ENCODE measurements at places on chromosomes 16 and 17. TPM values are rescaled to one million over a fixed set of nuclear protein-coding genes. Genes with fewer than 3 reads are reported as not detected.

GRCh38 chr17:13634021-13634420, 32.3 kb upstream of the HS3ST3A1 start:
- no peak for DNase-seq

GRCh38 chr17:3511852-3512504, 36.2 kb downstream of the ASPA start:
- no peak for DNase-seq

GRCh38 chr17:60439501-60439900, 17.2 kb downstream of the CHCT1 start:
- no peak for DNase-seq

GRCh38 chr17:68379692-68380677, 77.3 kb downstream of the WIPI1 start:
- no peak for DNase-seq

DNA sequence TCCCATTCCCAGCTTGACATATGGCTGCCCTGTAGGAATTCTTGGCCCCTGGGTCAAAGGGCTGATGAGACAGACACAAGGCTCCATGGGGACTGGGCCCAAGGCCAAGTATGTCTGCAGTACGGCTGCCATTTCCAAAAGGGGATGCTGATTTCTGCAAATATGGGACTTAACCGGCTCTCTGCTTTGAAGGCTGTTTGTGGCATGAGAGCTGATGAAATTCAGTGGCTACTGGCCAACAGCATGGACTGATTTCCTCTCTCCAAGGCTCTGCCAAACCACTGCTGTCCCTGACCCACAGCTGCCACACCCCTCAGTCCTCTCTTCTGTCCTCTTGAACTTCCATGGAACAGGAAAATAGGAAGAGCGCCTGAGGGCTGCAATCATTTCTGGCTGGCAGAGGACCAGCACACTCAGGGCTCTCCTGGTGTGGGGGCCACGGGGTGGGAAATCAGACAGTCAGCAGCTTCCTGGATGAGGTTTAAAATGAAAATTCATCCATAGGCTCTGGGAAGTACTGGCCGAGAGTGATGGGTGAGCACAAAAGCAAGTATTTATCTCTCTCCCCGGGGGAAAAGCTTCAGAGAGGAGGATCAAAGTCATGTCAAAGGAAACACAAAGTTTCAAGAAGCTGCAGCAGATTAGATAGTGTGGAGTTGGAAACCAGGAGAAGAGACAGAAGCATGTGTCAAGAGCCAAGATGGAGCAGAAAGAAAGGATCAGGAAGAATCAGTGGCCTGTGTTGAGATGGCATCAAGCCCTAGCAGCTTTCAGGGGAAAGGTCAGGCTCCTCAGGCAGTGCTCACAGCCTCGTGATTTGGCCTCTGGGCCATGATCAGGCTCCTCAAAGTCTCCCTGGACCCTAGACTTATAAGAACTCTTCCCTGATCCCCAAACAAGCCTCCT, 64.1 kb upstream of the SREBF1 start:
- peak; percentile 38 for DNase-seq

- no peak for DNase-seq
These were observed 119.1 kb upstream of the SMURF2 start for GRCh38 chr17:64781014-64781756.

DNA sequence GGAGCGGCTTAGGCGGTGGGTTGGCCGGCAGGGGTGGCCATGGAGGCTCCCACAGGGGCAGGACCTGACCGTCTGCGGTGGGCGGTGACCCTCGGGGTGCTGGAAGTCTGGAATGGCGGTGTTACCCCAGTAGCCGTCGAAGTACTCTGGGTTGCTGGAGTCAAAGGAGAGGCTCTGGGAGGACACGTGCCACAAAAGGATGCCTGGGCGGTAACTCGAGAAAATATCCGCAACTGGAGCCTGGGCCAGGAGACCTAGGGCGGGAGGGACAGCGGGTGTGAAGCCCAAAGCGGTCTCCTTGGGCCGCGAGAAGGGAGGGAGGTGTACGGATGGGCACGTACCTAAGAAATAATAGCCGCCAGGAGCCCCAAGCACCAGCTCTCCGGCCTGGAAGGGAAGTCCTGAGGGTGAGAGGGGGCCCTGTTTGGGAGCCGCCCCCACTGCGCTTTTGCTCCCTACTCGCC, 4.6 kb downstream of the ITGA2B start:
- no peak for DNase-seq

DNA sequence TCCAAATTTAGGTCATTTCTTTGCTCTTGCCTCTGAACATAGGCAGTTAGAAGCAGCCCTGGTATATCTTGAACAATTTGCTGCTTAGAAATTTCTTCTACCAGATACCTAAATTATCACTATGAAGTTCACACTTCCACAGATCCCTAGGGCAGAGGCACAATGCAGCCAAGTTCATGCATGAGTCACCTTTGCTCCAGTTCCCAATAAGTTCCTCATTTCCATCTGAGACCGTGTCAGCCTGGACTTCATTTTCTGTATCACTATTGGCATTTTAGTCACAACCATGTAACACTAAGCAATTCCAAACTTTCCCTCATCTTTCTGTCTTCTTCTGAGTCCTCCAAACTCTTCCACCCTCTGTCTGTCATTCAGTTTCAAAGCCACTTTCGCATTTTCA, 45.0 kb downstream of the KCNJ16 start:
- no peak for DNase-seq

DNA sequence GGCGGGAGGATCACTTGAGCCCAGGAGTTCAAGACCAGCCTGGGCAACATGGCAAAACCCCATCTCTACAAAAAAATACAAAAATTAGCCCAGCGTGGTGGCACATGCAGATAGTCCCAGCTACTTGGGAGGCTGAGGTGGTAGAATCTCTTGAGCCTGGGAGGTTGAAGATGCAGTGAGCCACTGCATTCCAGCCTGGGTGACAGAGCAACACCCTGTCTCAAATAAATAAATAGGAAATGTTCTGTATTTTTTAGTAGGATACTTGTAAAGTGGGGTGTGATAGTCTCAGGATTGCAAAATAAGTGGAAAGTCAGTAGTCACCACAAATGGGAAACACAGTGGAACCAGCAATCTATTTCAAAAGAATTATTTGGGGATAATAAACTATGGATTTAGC, 4.0 kb downstream of the RSPRY1 start:
- DNase-seq = no peak

DNA sequence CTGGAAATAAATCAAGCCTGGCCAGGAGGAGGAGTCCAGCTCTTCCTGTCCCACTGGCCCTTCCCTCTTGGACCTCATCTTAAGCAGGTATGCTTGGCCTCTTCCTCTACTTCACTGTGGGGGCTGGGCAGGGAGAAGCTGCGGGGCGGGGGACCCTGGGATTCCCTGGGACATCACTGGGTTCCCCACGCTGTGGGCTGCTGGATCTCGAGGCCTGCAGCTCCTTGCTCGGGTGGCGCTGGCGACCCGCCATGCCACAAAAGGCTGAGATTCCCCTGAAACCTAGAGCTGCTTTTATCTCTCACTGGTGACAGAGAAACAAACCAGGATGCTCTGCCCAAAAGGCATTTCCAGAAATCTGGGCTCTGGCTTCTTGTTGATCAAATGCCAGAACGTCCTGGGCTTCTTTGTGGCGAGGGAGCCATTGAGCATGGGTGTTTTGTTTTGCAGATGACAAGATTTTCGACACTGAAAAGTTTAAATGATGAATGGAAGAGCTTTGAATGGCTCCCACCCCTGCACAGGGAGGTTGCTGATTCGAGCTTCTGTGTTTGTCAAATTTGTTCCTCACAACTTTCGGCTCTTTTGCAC, 8.6 kb upstream of the PGS1 start:
- no peak for DNase-seq

DNA sequence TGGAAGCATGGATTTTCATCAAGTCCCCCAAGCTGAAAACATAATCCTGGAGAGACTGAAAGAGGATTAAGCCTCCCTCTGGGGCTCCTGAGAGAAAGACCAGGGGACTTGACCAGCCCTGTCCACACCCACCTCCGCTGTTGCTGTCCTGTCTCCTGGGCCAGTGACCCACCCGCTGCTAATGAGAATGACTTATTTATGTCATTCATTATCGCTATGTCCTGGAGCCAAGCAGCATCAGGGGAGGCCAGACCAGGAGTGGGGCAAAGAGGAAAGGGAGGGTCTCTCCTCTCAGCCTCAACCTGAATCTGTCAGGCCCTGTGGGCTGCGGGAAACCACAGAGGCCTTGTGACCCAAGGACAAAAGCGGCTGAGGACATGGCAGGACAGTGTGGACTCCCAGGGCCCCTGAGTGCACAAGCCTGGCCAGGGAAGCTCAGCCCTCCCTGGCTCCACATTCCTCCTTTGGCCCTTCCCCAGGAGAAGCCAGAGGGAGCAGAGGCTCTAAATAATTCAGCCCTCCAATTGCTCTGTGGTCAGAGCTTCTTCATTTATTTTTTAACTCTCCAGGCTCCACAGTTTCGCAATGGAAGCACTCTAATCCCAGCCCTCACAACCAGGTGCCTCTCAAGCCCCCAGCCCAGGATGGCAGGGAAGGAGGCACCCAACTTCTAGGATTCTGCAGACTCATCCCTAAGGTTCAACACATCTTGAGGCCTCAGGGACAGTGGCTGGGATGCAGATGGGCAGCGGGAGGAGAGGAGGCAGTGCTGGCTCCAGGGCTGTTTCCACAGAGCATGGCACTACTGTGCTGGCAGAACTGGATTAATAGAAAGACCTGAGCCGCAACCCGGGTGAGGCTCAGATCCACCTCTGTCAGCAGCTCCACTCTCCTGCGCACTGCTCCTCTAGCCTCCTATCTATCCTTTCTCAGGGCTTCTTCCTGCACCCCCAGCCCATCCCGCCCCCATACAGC, 19.1 kb downstream of the CUEDC1 start:
- peak; percentile 55 for DNase-seq

GRCh38 chr17:74460241-74460640, 6.2 kb upstream of the CD300A start:
- DNase-seq = no peak

DNA sequence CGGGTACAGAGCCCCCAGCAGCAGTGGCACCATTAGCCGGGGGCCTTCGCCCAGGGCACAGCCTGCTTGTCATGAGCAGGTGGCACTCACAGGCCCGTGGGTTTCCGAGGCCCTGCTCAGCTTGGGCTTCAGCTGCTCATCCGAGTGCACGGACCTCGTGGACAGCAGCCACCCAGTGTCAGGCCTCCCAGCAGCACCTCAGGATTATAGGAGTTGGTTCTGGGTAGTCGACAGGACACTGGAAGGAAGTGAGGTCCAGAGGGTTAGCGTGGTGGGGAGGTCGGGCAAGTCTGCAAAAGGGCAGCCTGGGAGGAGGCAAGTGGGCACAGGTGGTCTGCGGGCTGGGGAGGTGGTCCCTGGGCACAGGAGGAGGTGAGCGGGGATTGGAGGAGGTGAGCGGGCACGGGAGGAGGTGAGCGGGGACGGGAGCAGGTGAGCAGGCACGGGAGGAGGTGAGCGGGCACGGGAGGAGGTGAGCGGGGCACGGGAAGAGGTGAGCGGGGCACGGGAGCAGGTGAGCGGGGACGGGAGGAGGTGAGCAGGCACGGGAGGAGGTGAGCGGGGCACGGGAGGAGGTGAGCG, 5.1 kb upstream of the CPNE7 start:
- DNase-seq = no peak

GRCh38 chr16:19294156-19294649, 8.7 kb downstream of the CLEC19A start:
- no peak for DNase-seq

- no peak for DNase-seq
These were observed 2.9 kb upstream of the RAB40C start for GRCh38 chr16:586645-587590.

DNA sequence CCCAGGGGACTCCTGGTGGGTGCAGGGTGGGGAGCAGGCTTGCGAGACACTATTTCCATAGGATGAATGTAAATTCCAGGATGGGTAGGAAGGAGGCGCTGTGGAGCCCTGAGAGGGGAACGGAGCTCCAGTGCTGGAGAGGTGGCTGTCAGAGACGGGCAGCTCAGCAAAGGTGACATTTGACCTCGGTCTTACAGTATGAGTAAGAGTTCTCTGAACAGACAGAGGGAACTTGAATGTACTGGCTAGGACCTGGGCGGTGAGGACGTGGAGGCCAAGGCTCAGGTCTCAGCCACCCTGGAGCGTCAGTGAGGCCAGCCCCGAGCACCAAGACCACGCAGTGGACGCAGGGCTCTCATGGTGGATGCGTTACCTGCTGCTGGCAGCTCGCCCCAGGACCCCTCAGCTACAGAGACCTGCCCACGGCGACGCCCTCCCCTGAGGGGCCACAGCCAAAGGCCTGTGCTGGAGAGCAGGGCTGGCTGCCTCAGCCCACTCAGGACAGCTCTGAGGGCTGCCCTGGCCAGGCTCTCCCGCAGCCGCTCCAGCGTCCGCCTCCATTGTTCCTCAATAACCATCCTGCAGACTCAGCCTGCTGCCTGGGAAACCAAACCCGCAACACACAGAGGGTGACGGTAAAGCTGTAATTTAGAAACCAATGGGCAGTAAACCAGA, 65.9 kb upstream of the TNRC6C start:
- peak; percentile 21 for DNase-seq

DNA sequence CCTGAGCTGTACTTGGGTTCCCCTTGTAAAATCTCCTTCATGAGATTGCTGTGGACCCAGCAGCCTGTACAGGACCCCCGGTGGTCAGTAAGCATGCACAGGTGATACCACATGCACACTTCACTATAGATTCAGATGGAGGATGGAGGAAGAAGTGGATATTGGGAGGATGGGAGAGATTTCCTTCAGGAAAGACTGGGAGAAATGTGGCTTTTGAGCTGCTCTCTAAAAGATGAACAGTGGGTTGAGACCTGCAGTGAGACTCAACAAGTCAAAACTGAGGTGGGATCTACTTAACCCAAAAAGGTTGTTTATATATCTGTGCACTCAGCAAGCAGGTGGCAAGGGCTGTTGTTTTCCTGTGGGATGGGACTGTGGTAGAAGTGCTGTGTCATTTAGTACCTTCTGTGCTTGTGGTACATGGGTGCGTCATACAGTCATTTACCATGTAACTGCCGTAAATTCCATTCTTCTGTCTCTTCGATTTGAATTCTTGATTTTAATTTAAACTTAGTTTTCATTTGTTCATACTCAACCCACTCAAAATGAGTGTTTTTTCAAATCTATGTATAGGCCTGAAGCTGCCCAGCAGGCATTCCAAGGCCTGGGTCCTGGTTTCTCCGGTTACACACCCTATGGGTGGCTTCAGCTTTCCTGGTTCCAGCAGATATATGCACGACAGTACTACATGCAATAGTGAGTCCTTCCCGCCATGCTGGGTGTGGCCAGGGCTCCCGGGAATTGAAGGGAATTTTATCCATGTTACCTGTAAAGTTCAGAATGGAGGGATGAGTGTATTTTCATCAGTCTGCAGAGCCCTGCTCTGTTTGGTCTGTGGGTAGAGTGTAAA, 6.9 kb downstream of the HERPUD1 start:
- DNase-seq = no peak

Gene CA5A
- not detected for total RNA-seq

Gene FAM117A
- total RNA-seq = 14.9 TPM

Gene GCGR
- total RNA-seq = not detected

Gene GPR139
- not detected for total RNA-seq

Gene CD7
- total RNA-seq = not detected

Gene VPS35L
- 14.2 TPM for total RNA-seq

Gene NPIPB13
- 20.5 TPM for total RNA-seq

Gene WFDC1
- total RNA-seq = 0.47 TPM

Gene TMEM100
- not detected for total RNA-seq

Measured in Calu3 (cell line).